Stimulated activated naive B cell treated with anti-CD40 and anti-IgM and Interleukin-4, amounts not matched to agents 10 μg/mL and 1 μg/mL and 100 μg/mL, for 72 hours (primary cell): ENCODE measurements at places on chromosomes 16 and 17.

- no peak for DNase-seq
Measured at GRCh38 chr16:78474762-78475161, 375.3 kb downstream of the WWOX start.

DNA sequence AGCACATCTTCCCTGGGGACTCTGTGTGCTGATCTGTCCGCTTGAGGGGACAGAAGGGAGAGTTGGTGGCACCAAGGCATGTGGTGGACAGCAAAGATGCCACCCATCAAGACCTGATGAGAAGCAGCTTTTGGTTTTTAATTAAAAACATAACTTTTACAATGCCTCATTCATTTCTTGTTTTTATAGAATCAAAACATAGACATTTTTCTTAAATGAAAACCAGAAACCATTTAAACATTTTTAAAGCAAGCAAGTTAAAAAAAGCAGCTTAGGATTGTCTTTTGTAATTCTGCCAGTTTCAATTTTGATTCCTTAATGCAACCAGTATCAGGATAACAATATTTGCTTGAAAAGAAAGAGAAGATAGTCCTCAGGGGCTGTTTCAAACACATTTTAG is 123.7 kb upstream of the AXIN2 start:
- DNase-seq, result no peak

DNA sequence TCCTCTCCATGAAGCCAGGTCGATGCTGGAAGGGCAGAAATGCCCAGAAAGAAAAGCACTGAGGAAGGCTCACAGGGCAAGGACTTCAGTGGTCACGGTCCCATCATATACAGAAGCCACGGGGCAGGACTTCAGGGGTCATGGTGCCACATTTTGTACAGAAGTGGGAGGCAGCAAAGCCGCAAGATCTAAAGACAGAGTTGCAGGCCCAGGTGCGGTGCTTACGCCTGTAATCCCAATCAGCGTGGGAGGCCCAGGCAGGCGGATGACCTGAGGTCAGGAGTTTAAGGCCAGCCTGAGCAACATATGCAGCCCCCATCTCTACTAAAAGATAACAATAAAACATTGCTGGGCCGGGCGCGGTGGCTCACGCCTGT is 96.0 kb downstream of the NXN start:
- DNase-seq, result no peak

- peak; percentile 86 for DNase-seq
Measured at GRCh38 chr16:84718-85406, 6.8 kb downstream of the MPG start.

DNA sequence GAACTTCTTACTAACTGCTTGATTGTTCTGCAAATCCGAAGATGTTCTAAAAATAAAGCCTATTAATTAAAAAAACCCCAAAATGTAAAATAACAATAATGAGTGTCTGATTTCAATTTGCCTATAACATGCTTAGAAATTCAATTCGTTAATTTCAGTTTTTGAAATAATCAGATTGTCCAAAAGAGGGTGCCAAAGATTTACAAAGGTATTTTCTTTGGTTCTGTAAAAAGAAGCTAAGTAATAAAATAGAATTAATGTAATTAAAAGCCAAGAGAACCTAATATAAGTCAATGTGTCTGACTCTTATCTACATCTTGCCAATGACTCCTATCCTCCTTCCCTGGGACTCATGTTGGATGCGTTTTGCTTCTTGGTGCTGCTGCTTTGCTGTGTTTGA is 75.0 kb upstream of the CPHXL start:
- DNase-seq, result no peak

GRCh38 chr16:84020353-84020752 is 22.2 kb downstream of the SLC38A8 start:
- DNase-seq, result no peak

DNA sequence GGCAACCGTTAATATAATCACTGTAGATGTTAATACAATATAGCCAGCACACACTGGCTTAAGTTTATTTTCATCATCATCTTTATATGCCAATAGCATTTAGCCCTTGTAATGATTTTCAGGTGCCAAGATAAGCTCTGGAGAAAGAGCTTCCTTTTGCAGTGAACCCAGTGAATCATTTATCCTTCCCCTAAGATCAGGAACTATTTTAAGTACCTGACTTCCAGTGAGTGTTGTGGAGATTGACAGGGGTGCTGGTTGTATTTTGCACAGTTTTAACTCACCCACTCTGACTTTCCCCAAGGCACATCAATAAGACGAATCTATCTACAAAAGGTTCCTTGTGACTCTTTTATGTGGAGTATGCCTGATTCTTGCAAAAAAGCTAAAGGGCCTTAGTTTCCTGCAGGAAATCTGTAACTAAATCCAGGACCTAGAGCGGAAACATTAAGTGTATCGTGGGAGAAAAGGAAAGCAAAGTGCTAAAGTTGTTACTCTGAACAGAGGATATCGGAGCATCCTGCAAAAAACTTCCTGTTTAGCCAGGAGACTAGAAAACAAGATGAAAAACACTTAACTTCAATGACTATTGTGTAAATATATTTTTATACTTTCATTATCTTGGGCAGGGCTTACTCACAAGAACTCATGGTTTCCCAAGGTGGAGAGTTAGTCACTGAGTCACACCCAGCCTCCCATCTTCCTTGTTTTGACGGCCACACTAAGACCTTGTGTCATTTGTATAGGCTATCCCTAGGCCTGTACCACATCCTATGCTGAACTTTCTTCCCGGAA is 183.6 kb downstream of the MAP2K6 start:
- DNase-seq, result no peak

DNA sequence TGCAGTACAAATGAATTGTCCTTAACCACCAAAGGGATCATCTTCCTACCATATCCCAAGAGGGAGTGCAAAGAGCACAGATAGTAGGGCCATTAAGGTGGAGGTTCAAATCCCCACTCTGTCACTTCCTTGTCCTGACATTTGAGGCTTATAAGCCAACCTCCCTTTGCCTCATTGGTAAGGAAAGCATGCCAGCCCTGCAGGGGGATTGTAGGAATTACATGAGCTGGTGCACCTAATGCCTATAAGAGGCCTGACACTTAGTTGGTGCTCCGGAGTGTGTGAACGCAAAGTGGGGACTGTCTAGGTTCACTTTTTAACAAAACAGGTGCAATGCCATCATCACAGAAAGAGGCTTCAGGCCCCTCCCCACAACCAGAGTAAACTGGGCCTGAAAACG is 374.4 kb downstream of the SNX29 start:
- DNase-seq, result no peak

DNA sequence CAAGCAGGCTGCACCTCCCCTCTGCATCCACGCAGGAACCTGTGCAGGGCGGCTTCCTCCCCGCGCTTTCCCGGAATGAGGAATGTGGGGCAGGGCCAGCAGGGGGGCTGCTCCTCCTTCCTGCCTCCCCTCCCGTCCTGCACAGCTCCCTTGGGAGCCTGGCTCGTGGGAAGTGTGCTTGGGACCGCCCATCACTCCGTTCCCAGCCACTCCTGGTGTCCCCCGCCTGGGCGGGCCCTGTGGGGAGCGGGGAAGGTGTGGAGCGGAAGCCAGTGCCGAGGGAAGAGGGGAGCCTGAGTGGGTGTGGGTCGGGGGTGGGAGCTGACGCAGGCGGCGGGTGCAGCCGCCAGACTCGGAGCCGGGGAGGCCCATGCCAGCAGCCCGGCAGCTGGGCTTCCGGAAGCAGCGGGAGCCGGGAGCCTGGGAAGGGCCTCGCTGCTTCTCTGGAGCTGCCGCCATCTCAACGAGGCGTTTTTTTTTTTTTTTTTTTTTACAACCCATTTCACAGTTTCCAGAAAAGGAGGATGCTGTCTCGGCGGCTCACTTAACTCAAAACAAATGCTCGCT is 24.1 kb downstream of the BAHCC1 start:
- no peak for DNase-seq

GRCh38 chr17:67054011-67054591 is 9.7 kb downstream of the CACNG1 start:
- no peak for DNase-seq

DNA sequence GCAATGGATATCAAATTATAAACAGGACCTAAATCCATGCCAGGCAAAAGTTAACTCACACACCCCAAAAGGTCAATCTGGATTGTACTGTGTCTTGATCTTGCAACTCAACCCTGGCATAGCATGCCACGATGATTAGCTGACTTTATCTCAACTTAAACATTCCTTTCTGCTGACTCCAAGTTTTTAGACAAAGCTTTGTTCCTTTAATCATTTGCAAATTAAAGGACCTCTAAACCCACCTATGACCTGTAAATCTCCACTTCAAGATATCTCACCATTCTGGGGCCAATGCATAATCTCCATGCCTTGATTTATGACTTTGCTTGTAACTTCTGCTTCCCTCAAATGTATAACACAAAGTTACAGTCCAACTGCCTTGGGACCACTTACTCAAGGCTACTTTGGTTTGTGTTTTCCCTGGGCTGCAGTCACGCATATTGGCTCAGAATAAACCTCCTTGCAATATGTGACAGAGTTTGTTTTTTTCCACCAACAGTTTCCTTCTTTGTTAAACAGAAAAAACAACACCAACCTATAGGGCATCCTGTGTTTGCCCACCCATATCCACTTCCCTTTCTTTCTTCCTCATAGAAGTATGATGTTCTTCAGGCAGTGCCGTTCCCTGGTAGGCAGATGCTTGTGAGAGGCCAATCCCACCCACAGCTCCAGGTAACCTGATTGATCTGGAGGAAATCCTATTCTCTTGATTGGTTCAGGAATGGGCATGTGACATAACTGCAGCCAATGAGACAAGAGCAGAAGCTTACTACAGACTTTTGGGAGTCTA is 390.6 kb upstream of the ERCC4 start:
- DNase-seq, result peak; percentile 2

- DNase-seq, result no peak
Measured at GRCh38 chr16:80407265-80407987, 133.4 kb upstream of the DYNLRB2 start.

DNA sequence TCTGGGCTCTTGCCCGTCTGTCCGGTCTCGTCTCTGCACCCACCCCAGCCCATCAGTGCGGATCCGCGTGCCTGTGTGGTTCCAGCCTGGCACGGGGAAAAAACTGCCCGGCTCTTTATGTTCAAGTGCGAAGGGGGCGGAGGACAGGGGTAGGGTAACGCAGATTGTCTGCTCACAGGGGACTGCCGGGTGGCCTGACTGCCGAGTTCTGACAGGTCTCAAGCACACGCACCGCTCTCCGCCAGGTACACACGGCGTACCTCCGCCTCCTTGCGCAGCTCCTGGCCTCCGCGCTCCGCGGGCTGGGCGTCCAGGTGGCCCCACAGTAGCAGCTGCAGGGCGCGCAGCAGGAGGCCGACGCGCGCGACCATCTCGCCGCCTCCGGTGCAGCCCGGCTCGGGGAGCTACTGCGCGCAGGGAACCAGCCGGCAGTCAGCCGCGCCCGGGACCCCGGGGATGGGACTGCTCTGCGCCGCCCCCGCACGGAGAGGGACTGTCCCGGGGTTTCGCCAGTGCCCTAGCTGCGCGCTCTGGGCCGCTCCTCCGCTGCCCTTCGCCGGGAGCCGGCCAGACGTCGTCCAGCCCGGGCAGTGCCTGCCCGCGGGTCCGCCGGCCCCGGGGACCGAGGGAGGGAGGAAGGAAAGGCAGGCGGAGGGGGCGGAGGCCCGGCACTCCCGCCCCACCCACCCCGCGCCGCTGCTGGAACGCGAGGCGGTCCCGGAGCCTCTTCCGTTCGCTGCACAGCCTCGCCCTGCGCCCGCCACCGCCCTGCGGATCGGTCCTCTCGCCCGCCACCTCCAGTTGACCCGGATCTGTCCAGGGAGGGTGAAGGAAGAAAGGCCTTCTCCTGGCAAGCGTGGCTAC is at the start of gene MMP28:
TSS of gene MMP28 (minus strand) at position 635 of the 864 bp plus-strand sequence. CDS start at position 371, 264 bp downstream.
- DNase-seq, result peak; percentile 18

GRCh38 chr17:27542841-27543463 is 86.7 kb downstream of the KSR1 start:
- DNase-seq, result no peak

DNA sequence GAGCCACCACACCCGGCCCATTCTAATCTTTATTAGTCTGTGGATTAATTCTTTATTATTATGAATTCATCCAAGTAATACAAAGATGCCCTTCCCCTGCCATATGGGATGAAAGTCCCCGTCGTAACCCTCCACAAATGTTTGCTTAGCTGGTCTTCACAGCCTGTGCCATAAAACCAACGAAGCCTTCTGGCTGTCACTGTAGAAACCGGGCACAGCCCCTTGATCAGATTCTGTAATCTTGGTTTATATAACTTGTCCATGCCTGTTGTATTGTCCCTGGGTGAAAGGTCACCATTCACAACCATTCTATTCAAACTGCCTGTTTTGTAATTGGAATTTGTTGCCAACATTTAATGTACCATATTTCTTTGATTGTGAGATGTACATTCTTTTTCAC is 66.5 kb downstream of the ATP2C2 start:
- DNase-seq, result no peak

- no peak for DNase-seq
Measured at GRCh38 chr16:84614623-84614967, 3.3 kb downstream of the COTL1 start.

- no peak for DNase-seq
Measured at GRCh38 chr16:65662256-65662655, 540.4 kb upstream of the CDH11 start.

GRCh38 chr16:57383276-57384247 is 11.3 kb downstream of the CX3CL1 start:
- DNase-seq, result no peak

- no peak for DNase-seq
Measured at GRCh38 chr17:37792787-37793186, 47.9 kb upstream of the HNF1B start.
